Activated naive CD4-positive, alpha-beta T cell treated with anti-CD3 and anti-CD28 coated beads for 36 hours (primary cell): ENCODE measurements at places on chromosomes 16 and 17. TPM values are rescaled to one million over a fixed set of nuclear protein-coding genes. Genes with fewer than 3 reads are reported as not detected.

DNA sequence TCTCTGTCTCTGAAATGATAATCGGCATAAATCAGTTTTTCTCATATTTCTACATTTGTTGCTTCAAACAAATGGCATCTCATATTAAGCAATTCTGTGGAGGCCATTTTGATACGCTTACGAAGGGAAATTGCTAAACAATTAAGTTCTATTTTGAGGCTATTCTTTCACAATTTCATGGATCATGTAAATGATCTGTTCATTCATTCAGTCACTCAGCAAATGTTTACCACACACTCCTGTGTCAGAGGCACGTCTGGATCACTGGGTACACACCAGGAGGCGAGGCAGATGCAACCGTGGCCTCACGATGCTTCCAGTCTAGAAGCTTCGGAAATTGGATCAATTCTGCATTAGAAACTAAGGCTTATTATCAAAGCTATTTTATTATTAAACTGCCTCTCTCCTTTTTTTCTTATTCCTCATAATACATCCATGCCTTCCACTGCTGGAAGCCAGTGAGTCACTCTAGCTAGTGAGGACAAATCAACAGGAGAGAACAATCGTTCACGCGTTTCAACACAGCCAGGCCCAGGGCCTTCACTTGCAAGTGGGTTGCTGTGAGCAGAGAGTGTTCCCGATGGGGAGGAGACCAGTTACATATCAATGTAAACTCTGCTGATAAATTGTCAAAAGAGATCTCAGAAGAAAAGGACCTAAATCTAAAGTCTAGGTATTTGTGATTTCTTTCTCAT is 11.3 kb upstream of the SLC39A11 start:
- DNase-seq, result no peak

DNA sequence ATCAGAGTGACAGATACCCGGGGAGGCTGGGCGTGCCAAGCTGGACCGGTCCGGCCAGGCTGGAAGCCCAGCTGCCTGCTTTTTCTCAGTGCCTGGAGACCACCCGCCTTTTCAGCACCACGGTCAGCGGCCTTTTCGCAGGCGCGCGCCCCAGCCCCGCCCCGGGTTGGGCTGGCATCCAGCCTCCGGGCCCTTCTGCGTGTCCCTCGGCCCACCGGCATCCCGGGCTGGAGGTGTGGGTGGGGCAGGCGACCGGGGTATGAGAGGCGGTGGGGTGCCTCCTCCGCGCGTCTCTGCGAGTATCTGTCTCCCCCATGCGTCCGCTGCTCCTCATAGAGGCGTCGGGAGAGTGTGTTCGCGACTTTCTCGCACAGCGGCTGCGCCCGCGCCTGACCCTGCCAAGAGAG is 102.5 kb downstream of the MRM1 start:
- peak; percentile 65 for DNase-seq

- no peak for DNase-seq
These were observed 166.9 kb downstream of the CDH13 start for GRCh38 chr16:82793528-82794245.

GRCh38 chr17:4673169-4673568 is 30.8 kb downstream of the PELP1 start:
- no peak for DNase-seq

GRCh38 chr17:77142689-77143088 is 1.9 kb downstream of the SEC14L1 start:
- DNase-seq, result no peak

ICAM2 gene
- 41.6 TPM for total RNA-seq

DPEP1 gene
- not detected for total RNA-seq

KRTAP4-6 gene
- not detected for total RNA-seq

DNA sequence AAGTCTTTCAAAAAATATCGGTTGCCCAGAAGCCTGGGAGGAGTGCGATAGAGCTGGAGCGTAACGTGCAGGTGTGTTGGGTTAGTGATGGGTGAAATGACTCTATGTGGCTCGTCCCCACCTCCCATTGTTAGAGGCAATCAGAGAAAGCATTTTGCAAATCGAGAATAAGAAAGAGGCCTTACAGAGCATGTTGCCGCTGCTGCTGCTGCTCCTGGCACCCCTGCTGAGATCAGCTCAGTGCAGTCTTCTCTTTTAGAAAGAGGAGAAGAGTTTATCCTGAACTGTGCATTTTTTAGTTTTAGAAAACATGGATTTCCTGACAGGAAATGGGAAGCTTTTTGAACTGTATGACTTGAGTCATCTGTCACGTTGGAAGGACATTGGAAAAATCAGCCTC is 774.5 kb upstream of the RBFOX1 start:
- DNase-seq, result no peak

DNA sequence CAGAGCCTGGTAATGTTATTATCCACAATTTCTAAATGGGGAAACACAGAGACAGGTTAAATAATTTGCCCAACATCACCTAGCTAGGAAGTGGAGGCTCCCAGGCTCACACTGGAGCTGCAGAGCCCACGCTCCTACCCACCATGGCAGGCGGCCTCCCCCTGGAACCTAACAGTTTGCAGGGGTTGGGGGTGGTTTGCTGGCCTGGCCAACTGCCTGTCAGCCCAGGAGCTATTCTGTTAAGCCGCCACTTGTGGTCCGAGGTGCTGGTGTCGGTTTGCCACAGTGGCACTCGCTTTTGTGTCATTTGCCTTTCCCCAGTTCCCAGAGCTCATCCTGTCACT is 3.6 kb downstream of the PRCD start:
- no peak for DNase-seq

CRAMP1 gene
- 11.3 TPM for total RNA-seq

- peak; percentile 3 for DNase-seq
These were observed 104.6 kb downstream of the METRNL start for GRCh38 chr17:83183951-83184506.

- DNase-seq, result no peak
These were observed 93.4 kb upstream of the TNRC6A start for GRCh38 chr16:24635900-24636610.

GRCh38 chr17:80071116-80071841 is 30.1 kb upstream of the GAA start:
- no peak for DNase-seq

FNDC8 gene
- total RNA-seq, result not detected

HIC1 gene
- total RNA-seq, result 14.8 TPM

- DNase-seq, result no peak
These were observed 43.9 kb upstream of the KIFC3 start for GRCh38 chr16:57846078-57846697.

SLC16A6 gene
- 1.1 TPM for total RNA-seq

DNA sequence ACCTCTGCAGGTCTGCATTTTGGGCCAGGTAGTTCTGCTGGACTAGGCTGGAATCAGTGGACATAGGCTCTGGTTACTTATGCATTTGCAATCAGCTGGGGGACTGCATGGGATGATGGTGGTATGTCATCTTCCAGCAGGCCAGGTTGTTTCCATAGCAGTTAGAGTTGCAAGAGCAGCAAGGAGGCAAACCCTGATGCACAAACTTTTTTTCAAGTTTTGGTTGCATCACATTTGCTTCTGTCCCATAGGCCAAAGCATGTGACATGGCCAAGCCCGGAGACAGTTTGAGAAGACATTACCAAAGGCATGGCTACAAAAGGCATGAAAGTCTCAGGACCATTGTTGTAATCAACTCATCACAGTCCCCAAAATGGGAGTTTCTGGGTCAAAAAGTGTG is 58.2 kb downstream of the PRKCB start:
- no peak for DNase-seq

GRCh38 chr17:62950067-62950466 is 16.0 kb upstream of the TANC2 start:
- no peak for DNase-seq

PPY gene
- total RNA-seq, result not detected

GRCh38 chr17:33038740-33039139 is 47.1 kb downstream of the SPACA3 start:
- peak; percentile 41 for DNase-seq

DNA sequence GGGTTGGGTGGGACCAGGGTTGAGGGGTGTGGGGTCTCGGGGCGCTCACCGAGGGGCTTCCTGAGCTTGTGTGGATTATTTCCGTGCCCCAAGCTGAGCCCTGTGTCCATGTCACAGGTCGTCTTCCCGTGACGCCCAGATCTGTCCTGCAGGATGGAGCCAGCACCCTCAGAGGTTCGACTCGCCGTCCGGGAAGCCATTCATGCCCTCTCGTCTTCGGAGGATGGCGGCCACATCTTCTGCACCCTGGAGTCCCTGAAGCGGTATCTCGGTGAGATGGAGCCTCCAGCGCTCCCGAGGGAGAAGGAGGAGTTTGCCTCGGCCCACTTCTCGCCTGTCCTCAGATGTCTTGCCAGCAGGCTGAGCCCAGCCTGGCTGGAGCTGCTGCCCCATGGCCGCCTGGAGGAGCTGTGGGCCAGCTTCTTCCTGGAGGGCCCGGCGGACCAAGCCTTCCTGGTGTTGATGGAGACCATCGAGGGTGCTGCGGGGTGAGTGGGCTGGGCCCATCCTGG is 1.0 kb downstream of the TELO2 start:
- no peak for DNase-seq

DNA sequence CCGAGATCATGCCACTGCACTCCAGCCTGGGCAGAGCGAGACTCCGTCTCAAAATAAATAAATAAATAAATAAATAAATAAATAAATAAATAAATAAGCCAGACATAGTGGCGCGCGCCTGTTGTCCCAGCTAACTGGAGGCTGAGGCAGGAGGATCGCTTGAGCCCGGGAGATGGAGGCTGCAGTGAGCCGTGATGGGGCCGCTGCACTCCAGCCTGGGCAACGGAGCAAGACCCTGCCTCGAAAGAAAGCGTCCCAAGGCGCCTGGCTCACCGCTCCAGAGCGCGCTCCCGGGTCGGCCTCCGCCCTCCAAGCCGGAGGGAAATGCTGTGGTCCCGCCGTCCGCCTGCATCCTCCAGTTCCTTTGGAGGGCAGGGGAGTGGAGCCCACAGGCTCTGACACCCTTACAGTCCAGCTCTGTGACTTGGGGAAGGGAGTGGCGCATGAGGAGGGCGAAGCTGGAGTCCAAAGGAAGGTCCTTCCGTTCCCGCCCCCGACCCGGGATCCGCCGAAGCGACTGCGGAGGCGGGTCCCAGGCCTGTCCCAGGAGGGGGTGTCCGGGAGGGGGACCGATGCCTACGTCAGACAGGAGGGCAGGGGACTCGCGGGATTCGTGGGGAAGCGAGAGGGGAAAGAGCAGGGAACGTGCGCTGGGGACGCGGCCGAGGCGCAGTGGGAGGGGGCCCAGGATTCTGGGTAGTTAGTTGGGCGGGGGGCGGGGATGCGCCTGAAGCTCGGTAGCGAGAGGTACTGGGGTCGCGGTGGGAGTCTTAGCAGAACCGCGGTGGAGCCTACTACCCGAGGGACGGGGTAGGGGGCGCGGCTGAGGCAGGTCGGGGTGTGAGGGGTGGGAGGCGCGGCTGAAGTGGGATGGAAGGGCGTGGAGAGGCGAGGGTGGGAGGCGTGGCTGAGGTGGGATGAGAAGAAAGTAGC is 8.4 kb upstream of the TRPV2 start:
- peak; percentile 13 for DNase-seq

DNA sequence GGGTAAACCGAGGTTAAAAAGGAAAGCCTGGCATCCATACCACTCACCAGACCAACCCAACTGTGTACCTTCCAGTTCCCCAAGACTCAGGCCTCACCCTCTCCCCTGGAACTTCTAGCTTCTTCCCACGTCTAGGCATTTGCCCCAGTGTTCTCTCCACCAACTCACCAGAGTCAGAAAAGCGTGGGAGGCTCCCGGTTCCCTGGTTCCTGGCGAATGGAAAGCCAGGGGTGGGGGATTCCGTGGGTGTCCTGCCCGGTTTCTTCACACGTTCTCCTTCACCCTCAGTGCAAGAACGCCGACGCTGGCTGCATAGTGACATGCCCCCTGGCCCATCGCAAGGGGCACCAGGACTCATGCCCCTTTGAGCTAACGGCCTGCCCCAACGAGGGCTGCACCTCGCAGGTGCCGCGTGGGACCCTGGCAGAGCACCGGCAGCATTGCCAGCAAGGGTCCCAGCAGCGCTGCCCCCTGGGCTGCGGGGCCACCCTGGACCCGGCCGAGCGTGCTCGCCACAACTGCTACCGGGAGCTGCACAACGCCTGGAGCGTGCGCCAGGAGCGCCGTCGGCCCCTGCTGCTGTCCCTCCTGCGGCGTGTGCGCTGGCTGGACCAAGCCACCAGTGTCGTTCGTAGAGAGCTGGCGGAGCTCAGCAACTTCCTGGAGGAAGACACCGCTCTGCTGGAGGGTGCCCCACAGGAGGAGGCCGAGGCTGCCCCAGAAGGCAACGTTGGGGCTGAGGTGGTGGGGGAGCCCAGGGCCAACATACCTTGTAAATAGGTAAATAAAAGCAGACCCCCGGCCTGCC is 1.7 kb downstream of the RNF151 start:
- no peak for DNase-seq

GRCh38 chr16:23575834-23576233 is 18.3 kb downstream of the UBFD1 start:
- DNase-seq, result no peak

DNA sequence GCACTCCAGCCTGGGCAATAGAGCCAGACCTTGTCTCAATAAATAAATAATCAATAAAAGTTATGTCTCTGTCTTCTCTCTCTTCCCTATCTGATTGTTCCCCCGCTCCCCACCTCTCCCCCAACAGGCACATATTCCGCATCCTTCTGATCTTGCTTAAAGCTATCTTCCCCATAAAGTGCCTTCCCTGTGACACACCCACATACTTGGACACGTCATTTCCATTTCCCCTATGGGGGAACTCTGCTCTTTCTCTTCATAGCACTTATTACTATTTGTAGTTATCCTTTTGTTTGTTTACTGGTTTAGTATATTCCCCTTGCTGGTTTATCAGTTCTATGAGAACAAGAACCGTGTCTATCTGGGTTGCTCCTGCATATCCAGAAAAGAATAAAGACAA is 14.9 kb downstream of the MYO1D start:
- DNase-seq, result no peak

TM4SF5 gene
- total RNA-seq, result not detected

DNA sequence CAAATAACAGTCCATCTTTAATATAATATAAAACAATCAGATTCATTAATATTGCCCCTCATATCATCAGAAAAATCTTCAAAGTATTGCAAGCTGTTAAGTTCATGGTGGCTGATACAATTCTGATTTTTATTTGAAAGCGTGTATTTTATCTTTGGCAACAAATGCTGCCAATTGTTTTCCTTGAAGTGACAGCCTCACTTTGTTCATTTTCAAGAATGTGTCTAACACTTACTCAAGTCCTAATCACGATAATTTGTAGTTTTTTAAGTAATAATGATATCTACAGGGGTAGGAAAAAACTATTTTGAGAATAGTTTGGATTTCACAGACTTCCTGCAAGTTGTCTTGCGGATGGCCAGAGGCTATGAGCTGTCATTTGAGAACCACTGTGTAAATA is 75.8 kb downstream of the HS3ST3B1 start:
- no peak for DNase-seq

SOX15 gene
- total RNA-seq, result 0.20 TPM

GRCh38 chr17:76569607-76570279 is 15.9 kb downstream of the ST6GALNAC2 start:
- DNase-seq, result no peak

DNA sequence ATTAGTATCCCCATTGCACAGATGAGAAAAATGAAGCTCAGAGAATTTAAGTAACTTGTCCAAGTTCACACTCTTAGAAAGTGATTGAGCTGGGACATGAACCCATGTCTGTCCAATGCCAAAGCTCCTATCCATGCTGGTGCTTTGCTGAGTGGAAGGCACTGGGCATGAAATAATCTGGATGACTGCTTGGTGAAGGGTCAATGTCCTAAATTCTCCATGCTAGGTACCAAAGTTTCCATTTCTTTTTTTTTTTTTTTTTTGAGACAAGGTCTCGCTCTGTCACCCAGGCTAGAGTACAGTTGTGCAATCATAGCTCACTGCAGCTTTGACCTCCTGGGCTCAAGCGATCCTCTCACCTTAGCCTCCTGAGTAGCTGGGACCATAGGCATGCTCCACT is 153.6 kb upstream of the ERCC4 start:
- no peak for DNase-seq

HS3ST3A1 gene
- 1.1 TPM for total RNA-seq

FAAP100 gene
- 27.1 TPM for total RNA-seq
